ENCODE measurements at places on chromosomes 11 and 22.

GRCh38 chr11:128184981-128185380 is 402.4 kb downstream of the ETS1 start:
- no peak for DNase-seq

DNA sequence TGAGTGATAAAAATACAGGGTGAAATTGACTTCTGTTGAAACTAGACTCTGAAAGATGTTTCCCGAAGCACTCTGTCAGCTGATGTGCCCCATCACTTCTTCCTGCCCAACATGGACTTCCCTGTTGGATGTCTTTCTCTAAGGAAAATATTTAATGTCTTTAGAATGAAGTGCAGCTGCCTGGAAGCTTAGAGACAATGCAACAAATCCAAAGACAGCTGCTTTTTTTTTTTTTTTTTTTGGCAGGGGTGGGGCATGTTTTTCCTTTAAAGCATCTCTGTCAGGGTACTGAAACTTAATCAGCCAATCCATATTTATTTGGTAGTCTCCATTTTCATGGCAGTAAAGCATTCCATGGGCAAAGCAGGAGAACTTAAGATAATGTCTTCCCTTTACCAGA is 5.9 kb downstream of the JAM3 start:
- DNase-seq: no peak

GRCh38 chr11:72432347-72433287 is 1.7 kb downstream of the CLPB start:
- DNase-seq: no peak

- DNase-seq: no peak
Observed at GRCh38 chr11:15289723-15290122, 175.0 kb downstream of the INSC start.

DNA sequence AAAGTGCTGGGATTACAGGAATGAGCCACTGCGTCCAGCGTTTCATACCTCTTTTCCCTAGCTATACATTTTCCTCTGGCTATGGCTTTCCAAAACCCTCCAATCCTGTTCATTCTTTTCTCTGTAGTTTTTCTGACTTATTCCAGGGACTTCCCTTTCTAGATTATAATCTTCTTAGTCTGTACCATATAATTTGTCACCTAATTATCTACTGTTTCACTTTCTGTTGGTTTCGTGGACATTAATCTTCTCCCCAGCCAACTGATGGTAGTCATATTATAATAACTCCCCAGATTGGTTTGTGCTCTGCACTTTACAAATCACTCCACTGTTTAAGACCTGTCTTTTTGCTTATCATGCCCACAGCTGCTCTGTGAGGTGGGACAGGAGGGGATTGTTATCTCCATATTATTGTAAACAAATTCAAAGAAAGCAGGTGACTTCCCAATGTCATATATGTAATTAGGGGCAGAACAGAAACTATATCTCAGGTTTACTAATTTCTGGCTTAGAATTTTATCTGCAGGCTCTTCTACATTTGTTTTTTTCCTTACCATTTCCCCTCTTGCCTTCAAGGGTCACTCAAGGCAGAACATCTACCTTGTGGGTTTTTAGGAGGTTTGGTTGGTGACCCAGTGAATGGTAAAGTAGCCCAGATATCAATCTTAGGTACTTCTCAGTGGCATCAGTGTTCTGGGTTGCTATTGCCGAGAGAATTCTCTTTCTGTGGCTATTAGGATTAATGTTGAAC is 23.9 kb downstream of the STIM1 start:
- DNase-seq: peak; percentile 53

DNA sequence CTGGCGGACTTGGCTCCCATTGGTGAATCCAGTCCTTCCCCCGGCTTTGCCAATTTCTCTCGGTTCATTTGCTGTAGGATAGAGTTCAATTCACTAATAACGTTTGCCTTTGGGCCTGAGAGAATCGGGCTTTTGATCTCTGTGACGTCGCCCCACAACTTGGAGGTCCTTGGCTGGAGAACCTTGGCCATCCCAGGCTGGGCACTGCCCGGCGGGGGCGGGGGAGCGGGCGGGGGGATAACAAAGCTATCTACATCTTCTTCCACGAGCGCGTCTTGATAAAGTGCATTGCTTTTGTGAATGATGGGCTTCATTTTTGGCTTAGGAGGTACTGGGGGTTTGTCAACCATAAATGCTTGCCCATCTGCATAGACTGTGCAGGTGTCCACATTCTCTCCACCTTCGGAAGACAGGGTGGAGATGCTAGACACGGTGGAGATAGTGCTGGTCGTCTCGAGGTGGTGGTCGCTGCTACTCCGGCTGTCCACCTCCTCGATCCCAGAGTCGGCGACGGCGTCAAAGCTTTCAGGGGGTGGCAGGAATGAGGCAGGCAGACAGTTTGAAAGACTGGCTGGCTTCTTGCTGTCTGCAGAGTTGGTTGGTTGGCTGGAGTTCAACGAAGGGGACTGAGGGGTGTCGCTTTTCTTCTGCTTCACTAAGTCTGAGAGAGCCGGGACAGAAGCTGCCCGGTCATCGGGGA is 87.1 kb downstream of the CTTN start:
- DNase-seq: no peak

- DNase-seq: no peak
Observed at GRCh38 chr11:117374316-117375055, 46.8 kb downstream of the CEP164 start.

DNA sequence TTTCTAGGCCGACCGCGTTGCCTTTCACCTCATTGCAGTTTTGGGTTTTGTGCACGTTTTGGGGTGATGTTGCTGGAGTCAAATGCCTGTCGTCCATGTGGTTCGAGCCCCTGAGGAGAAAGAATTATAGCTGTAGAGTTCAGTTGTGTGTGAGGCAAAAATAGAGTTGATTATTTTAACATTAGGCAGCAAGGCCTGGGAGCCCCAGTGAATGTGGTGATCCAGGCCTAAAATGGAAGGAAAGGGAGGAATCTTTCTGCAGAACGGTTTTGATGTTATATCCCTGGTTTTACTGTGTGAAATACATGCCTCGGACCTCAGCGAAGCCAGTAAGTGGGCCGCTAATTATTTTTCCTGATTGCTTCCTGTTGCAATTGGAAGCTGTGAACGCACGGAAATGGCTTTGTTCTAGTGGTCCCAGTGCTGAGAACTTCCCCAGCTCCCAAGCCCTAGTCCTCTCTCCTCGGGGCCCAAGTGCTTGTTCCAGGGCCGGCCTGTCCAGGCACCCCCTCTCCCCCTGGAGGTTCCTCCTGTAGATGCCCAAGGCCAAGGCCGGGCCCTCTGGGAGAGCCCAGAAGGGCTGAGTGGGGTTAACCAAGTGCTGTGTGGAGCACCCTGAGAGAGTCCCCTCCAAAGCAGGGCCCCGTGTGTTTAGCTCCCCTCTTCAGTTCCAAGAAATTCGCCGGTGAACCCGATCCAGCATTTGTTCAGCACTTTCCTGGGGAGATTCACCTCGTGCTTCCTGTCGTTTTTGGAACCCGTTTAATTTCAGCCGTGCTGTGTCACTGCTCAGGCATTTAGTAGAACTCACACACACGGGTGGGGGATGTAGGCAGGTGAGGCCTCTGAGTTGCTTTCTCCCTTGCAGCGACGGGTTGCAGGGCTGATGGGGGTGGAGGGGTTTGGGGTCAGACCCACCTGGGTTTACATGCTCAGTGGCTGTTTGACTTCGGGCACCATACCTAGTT is 2.1 kb downstream of the LRP5 start:
- no peak for DNase-seq

GRCh38 chr11:126864934-126865333 is 135.6 kb downstream of the KIRREL3 start:
- DNase-seq: no peak

DNA sequence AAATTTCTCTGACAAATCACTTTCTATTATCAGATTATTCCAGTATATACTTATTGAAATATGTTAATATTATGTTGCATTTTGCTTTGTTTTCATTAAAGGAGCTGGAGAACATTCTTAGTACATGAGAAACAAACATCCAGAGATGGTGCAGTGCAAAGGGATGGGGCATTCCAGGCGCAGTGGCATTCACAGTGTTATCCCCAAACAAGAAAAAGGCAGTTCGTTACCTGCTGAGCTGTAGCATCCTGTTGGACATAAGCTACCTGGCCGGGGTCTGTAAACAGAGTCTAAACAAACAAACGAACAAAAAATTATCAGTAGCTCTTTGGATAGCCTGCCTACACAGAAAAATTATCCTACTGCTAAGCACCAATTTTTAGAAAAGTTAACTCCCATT is 47.4 kb downstream of the PRDM10 start:
- no peak for DNase-seq

DNA sequence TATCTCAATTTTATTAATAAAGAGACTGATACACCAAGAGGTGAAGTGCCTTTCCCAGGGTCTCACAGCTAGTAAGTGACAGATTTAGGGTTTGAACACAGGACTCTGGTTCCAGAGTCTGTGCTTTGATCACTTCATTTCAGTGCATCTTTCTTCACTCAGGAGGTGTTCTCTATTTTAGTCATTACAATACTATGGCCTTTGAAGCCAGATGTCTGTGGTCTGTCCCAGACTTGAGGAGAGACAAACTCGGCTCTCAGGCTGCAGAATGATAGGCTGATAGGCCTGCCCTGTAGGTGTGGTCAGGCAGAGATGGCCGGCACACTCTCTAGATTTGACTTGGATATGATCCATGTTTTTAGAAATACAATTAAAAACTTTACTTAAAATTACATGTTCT is 478.5 kb upstream of the CCDC90B start:
- DNase-seq: no peak

DNA sequence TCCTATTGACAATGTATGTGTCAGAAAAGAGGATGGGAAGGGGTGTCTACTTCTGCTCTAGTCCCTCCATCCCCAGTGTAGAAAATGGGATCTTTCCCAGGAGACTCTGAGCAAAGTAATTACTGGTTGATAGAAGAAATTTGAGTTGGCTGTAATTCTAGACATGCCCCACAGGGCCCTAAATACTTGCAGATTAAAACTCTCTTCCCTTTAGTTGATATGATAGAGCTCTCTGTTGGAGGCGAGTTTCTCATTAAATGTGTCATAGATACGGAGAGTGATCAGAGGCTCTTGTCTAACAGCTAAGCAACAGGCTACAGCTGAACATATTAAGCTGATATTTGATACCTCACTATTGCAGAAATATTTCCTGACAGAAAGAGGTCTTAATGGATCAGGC is 32.9 kb downstream of the OR52E1 start:
- DNase-seq: no peak

GRCh38 chr22:46162771-46163556 is 12.6 kb downstream of the PPARA start:
- no peak for DNase-seq

DNA sequence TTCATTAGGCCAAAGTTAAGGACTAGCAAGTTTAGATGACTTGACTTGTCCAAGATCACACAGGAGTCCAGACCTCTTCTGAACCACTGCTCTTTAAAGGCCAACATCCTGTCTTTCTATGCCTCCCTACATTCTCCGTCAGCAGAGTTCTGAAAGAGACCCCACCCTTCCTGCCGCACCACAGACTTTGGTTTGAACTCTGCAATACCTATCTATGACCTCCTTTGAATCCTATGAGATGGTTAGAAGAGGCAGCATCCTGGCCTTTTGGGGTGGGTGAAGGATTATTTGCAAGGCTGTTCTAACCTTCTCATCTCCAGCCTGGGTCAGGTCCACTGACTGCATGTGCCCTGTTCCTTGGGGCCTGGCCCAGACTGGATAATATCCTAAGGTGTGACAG is 4.3 kb upstream of the RRM1 start:
- peak; percentile 40 for DNase-seq

DNA sequence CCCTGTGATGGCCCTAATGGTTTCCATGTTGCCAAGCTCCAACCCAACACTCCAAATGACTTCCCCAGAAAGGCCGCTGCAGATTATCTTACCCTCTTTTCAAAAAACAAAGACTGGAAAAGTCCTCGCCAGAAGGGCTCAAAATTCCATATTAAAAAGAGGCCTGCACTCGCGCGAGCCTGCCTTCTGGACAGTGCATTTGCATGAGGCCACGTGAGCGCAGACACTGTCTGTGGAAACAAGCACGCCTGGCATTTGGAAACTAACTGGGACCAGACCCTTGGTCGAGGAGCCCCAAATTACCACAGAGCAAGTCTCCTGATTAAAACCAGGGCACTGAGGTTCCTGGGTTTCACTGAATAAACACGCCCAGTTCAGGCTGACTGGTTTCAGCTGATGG is 42.9 kb downstream of the ABTB2 start:
- DNase-seq: no peak

GRCh38 chr22:49368221-49368975 is 459.3 kb downstream of the BRD1 start:
- DNase-seq: no peak

- no peak for DNase-seq
Observed at GRCh38 chr11:134644476-134645456, 232.7 kb upstream of the B3GAT1 start.

DNA sequence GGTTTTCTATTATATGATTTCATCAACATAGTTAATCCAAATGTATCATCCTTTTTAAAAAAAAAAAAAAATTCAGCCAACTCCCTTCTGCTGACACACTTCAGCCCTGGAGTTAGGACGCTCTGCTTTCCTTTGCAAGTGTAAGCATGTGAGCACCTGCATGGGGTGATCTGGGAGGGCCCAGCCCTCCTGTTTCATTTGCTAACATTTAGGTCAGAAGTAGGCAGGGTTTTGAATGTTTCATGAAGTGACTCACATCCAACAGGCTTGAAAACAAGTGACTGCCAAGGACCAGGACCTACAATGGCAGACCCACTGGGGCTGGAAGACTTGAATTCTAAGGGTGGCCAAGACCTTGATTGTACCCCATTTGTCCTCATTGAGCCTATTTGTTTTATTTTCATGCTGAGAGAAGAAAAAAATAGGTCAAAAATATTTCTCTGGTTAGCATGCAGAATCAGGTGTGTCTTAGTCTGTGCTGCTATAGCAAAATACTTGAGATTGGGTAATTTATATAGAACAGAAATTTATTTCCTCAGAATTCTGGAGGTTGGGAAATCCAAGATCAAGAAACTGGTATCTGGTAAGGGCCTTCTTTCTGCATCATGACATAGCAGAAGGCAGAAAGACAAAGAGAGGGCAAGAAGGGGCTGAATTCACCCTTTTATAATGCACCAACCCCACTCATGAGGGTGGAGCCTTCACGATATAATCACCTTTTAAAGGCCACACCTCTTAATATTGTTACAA is 137.6 kb downstream of the CD44 start:
- DNase-seq: peak; percentile 14

GRCh38 chr11:91998481-91998880 is 226.1 kb upstream of the FAT3 start:
- no peak for DNase-seq

GRCh38 chr11:82682003-82682751 is 51.5 kb downstream of the FAM181B start:
- no peak for DNase-seq

DNA sequence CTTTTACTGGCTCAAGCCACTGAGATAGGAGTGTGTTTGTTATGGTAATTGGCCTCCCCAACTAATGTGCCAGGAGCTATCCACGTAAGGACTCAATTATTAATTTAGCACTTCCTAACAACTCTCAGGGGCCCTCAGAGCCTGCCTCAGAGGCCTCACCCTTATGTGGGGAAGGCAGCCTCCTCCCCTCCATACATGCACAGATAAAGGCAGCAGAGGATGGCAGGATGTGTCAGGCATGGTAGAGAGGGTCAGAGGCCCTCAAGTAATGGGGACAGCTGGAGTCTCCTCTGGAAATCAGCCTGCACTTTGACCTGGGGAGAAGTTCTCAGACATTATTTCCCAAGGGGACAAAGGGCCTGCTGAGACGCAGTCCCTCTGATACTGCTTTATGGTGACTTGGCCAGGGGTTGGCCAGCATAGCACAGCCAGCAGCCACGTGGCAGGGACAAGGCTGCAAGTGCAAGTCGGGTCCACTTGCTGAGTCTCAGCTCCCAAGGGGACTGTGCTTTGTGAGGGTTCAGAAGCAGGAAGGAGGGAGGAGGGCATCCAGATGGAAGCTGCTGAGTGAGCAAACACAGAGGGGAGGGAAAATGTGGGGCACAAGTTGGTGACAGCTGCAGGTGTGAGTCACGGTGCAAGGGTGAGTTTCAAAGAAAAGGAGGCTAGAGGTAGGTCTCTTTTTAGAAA is 17.0 kb downstream of the MOGAT2 start:
- no peak for DNase-seq

All from CD4-positive, alpha-beta T cell treated with Interferon alpha-2 for 1 hour (primary cell).